Omental fat pad (tissue), 4 donors: ENCODE measurements at places on chromosomes 7 and 10. TPM values are rescaled to one million over a fixed set of nuclear protein-coding genes. Genes with fewer than 3 reads are reported as not detected.

DNA sequence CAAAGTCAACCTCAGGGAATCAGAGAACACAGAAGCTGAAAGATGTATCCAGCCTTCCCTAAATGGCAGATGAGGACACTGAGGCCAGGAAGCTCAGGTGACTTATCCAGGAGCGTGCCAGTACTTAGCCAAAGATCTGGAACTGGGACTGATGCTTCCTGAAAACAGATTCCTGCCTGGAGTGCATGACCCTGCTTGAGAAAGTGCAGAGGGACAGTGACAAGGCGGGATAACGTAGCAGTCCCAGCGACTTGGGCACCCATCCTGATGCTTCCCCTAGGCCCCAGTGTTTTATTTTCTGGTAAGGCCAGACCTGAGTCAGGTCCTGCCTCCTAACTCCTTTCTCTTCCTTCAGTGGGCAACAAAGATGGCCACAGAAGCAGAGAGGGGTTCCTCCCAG is 48.6 kb downstream of the KIAA1217 start:
- DNase-seq: no peak

GRCh38 chr7:74183142-74183541 is 9.0 kb downstream of the EIF4H start:
- DNase-seq: no peak

- no peak for DNase-seq
Observed at GRCh38 chr10:31033147-31033546, 1.5 kb upstream of the ZNF438 start.

DNA sequence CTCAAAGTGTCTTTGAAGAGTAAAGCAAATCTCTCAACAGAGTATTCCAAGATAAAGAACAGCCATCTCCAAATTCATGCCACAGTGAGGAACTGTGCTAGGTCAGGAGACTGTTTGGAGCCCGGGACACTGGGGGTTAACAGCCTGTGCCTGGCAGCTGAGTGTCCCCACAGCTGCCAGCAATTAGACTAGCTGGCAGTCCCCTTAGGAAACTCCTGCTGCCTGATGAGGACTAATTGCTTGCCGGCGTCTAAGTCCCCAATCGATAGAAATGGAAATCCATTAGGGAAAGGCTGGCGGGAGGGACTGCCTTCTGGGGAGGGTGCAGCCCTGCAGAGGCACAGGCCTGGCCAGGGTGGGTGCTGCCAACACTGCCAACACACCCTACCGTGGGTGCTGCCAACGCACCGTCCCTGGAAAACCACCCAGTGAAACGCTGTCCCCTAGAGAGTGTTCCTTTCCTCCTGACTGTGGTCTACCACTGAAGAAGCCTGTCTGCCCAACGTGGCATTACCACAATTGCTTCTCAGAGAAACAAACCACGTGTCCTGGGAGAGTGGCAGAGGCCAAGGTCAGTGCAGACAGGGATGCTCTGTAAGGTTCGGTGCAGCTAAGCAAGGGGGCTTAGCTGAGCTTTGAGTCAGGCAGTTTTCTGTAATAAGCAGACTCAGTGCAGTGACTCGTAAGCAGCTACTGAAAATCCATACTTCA is 60.8 kb downstream of the XRCC2 start:
- no peak for DNase-seq

ITGB8 gene
- total RNA-seq: 70.2 TPM

GRCh38 chr10:99329304-99329553 is at the start of gene CNNM1:
Gene CNNM1 (plus strand): TSS chr10:99329356. CDS start chr10:99329388, 32 bp downstream.
- no peak for DNase-seq

GRCh38 chr7:15853832-15854470 is 167.5 kb upstream of the MEOX2 start:
- DNase-seq: no peak

DNA sequence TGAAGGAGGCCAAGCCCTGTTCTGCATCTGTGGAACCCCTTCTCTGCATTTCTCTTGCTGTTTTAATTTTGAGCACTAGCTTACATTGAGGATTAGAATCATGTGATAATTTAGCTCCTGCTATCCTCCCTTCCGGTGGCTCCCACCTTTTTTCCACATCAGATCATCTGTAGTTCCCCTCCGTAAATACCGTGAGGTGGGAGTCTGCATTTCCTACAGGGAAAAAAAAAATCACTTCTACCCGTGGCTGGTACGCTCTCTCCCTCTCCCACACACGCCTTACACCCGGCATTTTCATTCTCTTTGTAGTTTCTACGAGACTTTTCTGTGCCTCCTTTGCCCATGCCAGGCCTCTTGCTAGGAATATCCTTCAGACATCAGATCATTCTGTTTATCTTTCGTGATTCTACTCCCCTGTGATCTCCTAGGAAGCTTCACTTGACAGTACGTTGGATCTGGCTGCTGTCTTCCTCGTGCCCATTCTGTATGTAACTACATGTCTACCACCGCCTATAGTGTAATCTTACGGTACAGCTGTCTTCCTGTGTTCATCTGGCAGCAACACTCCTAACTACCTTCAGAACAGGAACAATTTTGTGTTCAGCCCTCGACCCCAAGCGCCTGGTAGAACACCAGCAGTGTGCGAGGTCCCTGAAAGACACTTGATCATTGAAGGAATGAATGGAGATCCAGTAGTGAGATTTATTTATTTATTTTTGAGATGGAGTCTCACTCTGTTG is 41.7 kb upstream of the OCM start:
- no peak for DNase-seq

DNA sequence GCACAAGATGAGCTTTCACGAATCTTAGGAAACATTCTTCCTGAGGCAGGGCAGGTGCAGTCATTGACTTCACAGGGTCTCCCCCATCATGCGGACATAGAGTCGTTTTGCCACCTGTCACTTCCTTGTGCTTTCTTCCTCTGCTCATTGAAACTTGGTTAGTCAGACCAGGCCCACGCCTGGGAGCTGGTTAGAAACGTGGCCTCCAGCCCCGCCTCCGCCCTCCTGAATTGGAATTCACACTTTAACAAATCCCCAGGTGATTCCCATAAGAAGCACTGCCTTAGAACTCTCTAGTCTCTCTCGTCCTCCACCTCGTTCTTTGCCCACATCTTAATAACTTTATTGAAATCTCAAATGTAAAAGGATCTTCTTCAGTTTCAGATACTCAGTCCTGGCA is 265.5 kb upstream of the FZD8 start:
- no peak for DNase-seq

UCMA gene
- not detected for total RNA-seq

- DNase-seq: no peak
Observed at GRCh38 chr10:89846281-89846630, 144.9 kb downstream of the KIF20B start.

- DNase-seq: no peak
Observed at GRCh38 chr7:150363872-150364271, 4.8 kb upstream of the REPIN1 start.

GRCh38 chr7:128137181-128137580 is 103.9 kb upstream of the LEP start:
- DNase-seq: no peak
